ENCODE measurements at places on chromosomes 5 and 9. TPM values are rescaled to one million over a fixed set of nuclear protein-coding genes. Genes with fewer than 3 reads are reported as not detected.

The FBP2 gene
- not detected for total RNA-seq

- DNase-seq = peak; percentile 50
These were observed 131.6 kb upstream of the PTGER4 start for GRCh38 chr5:40547994-40548575.

The RMRP gene
- 10,161 TPM for total RNA-seq

DNA sequence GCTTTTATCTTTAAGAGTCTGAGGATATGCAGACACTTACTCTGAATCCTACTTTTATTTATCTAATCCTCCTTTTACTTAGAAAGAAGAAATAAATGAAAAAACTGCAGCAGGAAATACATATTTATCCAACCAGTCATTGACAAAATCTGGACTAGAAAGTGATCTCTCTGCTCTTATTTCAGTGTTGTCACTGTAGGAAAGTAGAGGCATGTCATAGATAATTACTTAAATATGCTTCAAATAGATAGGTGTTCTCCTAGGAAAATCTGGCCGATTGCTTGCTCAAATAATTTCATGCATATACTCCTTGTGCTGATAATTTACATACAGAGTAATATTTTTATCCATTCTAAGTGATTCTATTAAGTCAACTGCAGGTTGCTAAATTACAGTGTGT, 2001.9 kb upstream of the C9orf72 start:
- no peak for DNase-seq

DNA sequence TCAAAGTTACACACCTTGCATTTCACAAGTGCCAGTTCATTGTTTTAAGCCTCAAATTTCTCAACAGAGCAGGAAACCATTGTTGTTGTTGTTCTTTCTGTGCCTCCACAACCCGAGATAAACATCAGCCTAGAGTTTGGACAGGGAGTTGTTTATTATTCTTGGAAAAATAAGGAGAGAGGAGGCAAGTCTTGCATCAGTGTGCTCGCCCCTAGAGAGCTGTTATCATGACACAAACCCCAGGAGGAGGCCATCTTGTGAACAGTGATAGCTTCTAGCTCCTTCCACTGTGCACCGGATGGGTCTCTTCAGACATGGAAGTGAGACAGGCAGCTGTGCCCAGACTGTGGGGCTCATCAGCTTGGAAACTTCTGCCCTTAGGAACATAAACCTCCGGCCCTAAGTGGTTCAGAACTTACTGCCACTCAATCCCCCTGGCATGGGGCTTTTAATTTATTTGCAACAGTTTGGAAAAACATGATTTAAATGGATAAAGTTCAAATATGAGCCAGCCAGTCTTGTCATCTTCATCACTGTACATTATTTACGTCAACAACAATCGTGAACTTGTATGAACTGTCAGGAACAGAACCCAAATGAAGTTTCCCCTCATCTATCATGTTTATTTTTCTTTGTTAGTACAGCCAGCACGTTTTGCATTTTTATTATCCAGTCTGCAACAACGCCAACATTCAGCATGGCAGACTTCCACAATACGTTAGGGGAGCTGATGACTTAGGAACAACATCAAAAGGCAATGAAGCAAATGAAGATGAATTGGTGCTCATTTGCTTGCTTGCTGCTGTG, 181.7 kb upstream of the S1PR3 start:
- DNase-seq = no peak

GRCh38 chr5:96344678-96345577, 88.1 kb downstream of the PCSK1 start:
- DNase-seq = no peak

GRCh38 chr9:97962136-97962535, 21.0 kb upstream of the ANP32B start:
- DNase-seq = no peak

DNA sequence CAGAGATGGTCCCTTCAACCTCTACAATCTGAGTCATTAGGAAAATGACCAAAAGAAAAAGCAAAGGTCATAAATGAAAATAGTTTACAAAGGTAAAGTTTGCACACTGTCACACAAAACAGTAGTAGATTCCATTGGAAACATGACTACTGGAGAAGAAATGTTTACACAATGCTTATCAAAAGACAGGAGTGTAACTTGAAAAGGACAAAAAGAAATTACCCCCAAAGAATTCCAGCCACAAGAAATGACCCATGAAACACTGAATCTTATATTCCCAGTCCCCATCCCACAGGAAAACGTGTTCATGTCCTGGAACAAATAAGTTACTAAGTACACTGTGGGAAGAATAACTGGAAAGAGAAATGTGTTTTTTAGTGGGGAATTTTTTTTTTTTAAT, 385.1 kb downstream of the SEMA5A start:
- no peak for DNase-seq

- peak; percentile 54 for DNase-seq
These were observed 583.4 kb downstream of the ACTL7B start for GRCh38 chr9:108272349-108272899.

GRCh38 chr9:120985819-120986222, 59.2 kb upstream of the TRAF1 start:
- DNase-seq = no peak

The NCBP1 gene
- total RNA-seq = 59.7 TPM

- no peak for DNase-seq
These were observed 265.4 kb upstream of the NUDT12 start for GRCh38 chr5:103827976-103828375.

DNA sequence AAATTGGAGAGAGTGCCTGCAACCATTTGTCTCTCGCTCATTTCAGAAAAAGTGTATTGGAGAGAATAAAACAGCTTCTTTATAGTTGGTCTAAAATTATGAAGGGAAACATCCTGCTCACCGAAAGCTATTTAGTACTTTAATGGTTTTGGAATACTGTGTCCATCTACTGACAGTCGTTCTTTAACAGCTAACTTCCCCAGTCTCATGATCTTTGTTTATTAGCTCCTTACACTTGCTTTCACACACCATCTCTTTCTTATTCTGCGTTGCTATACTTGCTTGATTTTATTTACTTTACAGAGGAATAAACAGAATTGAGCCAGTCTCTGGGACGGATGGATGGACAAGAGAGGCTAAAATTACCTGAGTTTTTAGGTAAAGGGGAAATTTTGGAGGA, 229.3 kb downstream of the CCDC171 start:
- DNase-seq = no peak

DNA sequence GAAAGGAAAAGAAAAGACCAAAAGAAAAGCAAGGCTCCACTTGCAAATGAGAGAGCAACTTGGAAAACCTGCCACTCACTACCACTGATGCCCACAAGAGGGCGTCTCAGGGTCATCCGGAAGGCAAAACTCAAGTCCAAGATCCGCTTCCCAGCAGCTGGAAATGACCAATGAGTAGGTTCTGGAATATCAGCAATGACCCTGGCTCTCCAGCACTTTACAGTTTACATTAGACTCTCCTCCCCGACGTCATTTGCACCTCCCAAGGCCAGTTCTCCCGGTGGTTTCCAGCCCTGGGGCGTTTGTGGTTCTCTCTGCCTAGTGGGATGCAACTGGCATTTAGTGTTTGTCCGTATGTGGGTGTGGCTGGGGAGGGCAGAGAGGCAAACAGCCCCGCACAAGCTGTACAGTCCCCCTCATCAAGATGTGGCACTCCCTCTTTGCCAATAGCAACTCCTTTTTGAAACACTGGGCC, 193.8 kb upstream of the ZNF618 start:
- DNase-seq = peak; percentile 75

GRCh38 chr9:38287420-38287985, 105.0 kb upstream of the ALDH1B1 start:
- no peak for DNase-seq

- DNase-seq = no peak
These were observed 233.7 kb upstream of the TARS1 start for GRCh38 chr5:33206962-33207506.

DNA sequence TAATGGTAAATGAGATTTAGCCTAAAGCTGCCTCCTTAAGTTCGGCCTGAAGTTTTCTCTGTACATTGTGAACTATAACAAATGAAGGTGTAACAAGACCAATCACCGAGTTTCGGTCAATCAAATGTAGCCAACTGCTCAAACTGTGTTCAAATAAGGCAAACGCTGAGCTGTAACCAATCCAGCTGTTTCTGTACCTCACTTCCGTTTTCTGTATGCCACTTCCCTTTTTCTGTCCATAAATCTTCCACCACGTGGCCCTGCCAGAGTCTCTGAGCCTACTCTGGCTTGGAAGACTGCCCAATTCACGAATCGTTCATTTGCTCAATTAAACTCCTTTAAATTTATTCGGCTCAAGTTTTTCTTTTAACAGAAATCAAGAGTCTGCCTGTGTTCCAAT, 193.5 kb upstream of the KLF9 start:
- no peak for DNase-seq

The MARCHF11 gene
- total RNA-seq = 0.86 TPM

DNA sequence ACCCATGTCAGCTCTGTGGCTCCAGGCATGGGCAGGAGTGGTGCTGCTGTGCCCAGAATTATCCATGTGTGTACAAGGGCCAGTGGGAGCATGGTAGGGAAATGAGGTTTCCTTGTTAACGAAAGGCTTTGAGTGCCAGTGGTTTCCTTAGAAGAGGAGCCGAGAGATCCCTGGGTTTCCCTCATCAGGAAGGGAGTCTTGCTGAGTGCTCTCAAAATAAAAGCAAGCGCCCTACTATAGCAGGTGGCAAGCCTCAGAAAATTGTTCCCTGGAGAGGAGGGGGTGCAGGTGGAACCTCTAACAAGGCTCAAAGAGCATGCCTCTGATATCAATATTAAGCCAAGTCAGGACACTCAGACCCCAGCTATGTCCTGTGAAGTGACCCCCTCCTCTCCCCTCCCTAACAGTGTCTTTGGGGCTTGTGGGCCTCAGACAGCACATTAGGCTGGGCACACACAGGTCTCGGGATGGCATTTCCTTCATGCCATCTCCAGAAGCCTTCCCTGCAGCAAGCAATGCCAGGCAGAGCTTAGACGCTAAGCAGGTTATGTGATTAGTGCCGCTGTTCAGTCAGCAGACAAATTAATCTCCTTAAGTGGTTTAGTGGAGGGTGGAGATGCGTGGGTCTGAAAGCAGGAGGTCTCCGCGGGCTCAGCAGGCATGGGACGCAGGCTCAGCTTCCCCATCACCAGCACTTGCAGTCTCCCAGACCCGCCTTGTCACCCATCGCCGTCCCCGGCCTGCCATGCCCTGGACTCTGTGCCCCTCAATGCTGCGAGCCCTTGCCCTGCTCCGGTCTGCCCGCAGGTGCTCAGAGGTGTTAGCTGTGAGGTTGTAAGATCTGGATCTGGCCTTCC, 60.0 kb upstream of the RARS1 start:
- no peak for DNase-seq

GRCh38 chr9:134440636-134441226, 114.5 kb downstream of the RXRA start:
- DNase-seq = no peak

The DCTN4 gene
- 62.2 TPM for total RNA-seq

DNA sequence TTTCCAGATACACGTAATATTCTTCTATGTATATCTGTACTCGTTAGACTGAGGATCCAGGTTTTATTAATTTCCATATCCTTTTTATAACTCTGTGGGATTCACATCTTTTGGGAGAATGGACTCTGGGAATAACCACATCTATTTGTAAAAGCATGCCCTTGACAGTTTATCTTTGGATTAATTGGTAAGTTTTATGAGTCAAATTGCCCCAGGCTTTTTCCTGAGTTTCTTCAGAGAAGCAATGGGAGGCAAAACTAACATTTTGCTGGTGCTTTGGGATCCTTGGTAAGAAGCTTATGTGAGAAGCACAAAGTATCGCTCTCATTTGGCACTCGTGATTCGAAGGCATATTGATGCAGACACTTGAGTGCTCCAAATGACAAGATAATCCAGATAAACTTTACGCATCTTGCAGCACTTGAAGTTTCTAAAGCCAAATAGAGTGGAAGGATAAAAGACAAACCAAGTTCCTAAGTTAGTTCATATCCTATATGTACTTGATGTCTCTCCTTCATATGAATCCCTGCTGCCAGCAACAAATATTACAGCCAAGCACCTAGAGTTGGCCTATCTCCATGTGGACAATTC, 324.7 kb downstream of the TLE4 start:
- no peak for DNase-seq

- DNase-seq = no peak
These were observed 922 bp downstream of the LMX1B start for GRCh38 chr9:126614455-126615244.

The PCDHGA6 gene
- total RNA-seq = 0.49 TPM

DNA sequence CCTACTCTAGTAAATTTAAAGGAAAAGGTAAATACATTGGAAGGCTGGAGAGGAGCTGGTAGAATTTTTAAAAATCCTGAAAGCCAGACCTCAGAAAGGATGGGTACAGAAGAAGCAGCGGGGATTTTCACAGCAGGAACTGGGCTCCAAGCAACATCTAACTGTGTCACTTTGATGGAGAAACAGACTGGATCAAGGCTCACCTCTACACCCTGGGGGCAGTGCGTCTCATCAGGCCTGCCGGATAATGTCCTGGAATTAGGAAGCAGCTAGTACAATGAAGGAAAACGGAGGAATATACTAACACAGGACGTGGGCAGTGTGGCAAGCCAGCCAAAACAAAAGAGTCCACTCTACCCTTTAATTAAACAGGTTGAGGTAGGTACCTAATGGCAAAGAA, 463.6 kb downstream of the TAF11L14 start:
- no peak for DNase-seq

GRCh38 chr9:134396825-134397224, 70.6 kb downstream of the RXRA start:
- DNase-seq = no peak

DNA sequence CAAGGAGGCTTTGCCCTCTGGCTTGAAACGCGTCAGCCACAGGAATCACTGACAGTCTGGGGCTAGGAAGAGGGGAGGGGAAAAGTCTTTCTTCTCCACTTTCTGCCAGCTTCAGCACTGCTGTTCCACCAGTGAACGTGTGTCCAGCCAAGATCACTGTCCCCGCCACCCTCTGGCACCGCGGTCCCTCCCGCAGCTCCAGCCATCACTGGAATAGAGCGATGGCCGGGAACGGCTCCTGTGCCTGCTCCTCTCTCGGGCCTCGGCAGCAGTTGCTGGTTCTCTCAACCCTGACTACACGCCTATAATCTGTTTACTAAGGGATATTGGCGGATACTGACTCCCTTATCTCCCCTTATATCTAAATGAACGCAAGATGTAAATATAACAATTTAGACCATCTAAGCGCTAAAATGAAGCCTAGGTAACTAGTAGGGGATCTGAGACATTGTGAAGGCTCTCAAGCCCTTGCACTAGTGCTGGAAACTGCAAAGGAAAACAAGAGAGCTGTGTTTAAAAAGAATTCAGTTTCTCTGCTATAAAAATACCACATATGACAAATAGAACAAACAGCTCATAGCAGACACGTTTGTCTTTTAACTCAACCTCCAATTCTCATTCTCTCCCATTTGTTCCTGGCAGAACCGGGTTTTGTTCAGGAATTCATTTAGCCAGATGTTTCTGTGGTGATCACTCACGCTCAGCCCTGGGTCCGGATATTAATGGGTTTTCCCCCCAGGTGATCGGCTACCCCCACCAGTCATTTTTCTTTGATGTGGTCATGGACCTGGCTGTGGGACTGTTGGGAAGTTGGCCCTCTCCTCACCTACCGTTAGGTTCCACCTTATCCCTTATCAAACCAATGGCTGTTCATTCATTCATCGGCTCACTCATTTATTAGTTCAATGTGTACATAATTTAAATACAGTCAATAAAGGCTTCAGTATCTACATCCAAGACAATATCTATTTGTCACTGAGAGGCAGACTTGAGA, 149.8 kb downstream of the MED10 start:
- DNase-seq = no peak

Data from Caco-2 (cell line).